ENCODE measurements at places on chromosomes 1 and 21.

- no peak for DNase-seq
These were observed 26.5 kb downstream of the CAMK1G start for GRCh38 chr1:209609791-209610630.

DNA sequence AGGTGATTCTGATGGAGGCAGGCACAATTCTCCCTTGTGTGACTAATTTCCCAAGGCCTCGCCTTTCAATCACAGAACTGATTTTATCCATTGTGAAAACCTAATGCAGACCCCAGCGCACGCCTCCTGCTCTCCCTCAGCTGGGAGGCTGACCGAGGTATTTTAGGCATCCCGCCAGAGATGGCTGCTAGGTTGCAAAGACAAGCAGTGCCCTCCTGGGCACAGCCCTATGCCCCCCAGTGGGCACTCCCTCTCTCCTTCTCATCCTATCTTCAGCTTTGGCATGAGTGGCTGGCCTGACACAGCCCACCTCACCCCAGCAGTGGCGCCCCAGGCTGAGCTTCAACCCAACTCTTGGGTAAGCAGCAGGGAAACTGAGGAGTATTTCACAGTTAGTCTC, 24.2 kb upstream of the ZNF648 start:
- no peak for DNase-seq

DNA sequence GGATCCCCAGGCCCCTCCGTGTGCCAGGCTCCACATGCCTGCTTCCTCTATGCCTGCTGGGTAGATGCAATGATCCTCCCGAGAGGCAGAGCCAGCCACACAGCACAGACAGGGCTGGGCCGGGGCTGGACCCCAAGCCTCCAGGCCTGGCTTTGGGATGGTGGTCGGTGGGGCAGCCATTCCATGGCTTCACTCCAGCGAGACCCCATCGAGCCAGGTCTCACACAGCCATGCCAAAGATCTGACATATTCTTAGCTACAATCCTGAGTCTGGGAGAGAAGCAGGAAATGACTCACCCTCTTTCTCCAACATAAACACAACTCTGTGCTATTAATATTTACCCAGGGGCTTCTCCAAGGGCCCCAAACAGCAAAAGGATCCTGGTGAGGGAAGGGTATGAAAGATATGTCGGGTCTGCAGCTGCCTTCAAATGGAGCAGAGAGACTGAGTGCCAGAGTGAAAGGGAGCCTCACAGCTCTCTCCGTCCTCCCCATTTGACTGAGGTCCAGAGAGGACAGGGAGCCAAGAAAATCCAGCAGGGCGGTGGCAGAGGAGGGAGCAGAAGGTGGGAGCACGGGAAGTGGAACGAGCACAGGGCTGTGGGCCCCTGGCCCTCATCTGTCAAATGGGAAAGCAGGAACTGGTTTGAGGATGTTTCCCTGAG, 639.5 kb downstream of the MATN1 start:
- no peak for DNase-seq

- DNase-seq: no peak
These were observed 1.8 kb upstream of the CYB5R1 start for GRCh38 chr1:202968895-202969295.

DNA sequence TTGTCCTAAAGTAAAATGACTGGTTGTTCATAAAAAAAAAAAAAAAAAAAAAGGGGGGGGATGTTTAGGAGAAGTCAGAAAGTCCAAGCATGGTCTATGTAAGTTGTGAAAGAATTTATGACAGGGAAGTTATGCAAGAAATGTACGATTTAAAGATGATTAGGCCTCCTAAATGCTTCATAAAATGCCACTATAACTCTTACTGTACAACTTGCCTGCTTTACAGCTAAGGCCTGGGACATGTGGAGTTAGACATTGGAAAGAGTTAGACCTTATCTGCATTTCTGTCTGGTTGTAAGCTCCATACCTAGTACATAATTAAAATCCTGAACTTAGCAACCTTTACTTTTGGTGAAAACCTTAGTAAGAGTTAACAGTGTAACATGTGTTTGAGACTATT, 150.0 kb downstream of the TPR start:
- no peak for DNase-seq

DNA sequence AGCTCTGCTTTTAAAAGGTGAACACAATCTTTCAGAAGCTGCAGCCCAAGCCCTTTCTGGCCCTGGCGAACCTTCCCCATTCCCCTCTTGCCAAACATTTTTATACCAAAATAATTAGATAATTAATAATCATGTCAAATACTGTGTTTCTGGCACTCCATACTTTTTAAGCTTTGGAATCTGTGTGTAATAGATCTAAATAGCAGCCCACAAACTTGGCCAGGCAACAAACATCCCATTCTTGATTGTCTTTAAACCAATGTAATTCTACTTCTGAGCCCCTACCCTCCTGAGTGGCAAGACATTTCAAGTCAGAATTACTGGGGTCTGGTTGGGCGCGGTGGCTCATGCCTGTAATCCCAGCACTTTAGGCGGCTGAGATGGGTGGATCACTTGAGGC, 137.7 kb downstream of the NAV1 start:
- no peak for DNase-seq

DNA sequence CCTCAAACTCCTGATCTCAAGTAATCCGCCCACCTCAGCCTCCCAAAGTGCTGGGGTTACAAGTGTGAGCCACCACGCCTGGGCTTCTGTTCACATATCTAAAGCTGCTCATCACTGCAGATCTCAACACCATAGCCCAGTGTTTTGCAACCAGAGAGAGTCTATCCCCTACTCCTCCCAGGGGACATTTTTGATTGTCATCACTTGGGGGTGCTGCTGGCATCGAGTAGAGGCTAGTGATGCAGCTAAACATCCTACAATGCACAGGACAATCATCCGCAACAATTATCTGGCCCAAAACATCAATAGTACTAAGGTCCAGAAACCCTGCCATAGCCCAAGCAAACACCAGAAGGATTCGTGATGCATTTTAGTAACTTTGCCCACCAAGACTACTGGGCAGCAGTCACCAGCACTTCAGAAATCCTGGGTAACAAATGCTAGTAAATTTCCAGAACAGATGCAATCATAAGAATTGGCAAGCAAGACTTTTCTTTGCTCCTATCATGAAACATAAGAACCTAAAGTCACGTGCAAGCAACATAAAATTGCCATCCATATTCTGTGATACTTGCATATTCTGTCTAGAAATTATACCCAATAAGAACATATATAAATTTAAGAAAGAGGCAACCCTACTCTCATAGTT, 159.2 kb downstream of the APP start:
- DNase-seq: no peak

DNA sequence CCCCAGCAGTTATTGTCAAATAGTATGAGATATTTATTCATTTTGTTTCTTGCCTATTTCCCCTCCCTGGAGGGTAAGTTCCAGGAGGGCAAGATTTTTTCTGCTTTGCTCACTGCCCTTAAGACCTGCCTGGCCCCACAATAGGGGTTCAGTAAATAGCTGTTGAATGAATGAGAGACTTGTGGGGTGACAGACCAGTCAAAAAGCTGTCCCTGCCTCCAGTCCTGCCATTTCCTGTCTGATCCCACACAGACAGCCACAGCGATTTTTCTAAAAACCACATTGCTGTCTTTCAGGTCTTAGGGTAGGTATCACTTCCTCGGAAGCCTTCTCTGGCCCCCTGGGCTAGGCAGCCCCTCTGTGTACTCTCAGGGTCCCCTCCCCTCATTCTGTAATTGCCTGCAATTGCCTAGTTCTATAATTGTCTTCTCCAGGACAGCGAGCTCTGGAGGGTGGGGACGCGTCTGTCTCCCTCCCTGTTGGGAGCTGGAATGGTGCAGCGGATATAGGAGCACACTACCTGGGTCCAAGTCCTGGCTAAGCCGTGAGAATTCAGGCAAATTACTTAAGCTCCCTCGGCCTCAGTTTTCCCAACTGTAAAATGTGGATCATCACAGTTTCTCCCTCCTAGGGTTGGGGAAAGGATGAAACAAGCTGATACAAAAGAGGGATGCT, 1.8 kb upstream of the EXTL1 start:
- DNase-seq: no peak

DNA sequence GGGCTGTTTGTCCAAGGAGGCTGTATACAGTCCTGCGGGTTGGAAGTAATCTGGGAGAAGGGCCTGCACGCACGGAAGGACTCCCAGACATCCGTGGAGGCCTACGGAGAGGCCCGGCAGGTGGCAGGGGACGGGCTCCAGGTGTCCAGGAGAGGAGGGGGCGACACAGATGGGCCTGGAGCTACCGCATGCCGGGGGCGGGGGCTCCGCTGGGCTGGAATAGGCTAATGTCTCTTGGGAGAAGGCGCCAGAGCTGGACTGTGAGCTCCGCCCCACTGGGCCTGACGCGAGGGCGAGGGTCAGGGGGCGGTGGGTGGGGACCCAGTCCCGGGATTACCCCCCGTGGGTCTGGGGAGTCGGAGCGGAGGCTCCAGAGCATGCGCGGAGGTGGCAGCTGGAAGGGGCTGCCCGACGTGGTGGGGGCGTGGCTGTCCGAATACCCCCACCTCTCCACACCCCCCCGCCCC, 659 bp downstream of the AGO1 start:
- DNase-seq: peak; percentile 52

- no peak for DNase-seq
These were observed 6.6 kb downstream of the CCDC30 start for GRCh38 chr1:42469727-42470126.

- no peak for DNase-seq
These were observed 150.2 kb upstream of the CD34 start for GRCh38 chr1:208061118-208061517.

DNA sequence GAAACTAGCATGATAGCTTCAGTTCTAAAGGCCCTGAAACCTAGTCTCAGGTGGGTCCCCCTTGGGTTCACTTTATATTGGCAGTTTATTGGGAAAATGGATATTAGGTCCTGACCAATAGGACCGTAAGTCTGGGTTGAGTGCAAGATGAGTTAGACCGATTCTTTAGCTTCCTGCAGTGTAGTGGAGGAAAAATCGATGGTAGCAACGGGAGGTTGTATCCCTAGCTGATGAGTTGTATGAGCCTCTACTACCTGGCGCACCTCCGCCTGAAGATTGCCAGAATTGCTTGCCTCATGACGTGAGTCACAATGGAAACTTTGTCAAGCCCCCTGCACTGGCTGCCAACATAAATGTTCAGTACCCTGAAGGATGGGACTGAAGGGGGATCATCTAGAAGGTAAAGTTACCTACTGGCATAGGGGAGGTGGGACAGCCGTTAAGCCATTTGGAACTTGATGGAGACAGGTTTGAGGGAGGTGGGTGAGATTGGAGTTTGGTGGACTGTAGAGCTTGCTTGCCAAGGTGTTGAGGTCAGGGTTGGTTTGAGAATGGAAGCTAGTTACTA, 3.9 kb downstream of the RCC1 start:
- DNase-seq: no peak

GRCh38 chr1:116128664-116129063, 17.5 kb downstream of the MAB21L3 start:
- DNase-seq: no peak

DNA sequence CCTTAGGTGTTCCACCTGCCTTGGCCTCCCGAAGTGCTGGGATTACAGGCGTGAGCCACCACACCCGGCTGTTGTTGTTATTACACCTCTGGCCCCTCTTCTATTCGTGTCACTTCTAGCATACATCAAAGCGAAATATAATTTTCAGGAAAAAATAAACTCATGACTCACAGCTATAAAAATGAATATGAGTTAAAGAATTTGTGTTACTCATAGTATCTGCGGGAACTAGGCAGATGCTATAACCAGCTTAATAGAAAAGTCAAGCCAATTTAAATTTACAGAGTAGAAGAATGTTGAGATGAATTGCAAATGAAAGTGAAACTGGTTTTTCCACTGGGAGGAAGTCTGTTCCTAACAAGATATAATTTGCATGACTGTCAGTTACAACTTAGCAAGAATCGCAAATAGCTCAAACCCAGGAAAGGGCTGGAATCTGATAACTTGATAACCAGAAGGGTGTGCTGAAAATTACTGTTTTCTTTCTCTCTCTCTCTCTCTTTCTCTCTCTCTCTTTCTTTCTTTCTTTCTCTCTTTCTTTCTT, 11.2 kb downstream of the OR2W3 start:
- no peak for DNase-seq

DNA sequence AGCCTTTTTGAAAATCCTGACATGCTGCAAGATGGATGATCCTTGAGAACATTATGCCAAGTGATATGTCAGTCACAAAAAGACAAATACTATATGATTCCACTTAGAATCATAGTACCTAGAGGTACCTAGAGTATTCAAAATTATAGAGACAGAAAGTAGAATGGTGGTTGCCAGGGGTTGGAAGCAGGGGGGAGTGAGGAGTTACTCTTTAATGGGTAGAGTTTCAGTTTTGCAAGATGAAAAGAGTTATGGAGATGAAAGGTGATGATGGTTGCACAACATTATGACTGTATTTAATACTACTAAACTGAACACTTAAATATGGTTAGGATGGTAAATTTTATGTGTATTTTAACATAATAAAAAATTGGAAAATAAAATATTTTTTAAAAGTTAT, 37.9 kb upstream of the PODN start:
- no peak for DNase-seq
